ENCODE measurements at places on chromosomes 3 and 15.

GRCh38 chr3:5054098-5054497 lies 68.0 kb upstream of the ARL8B start:
- DNase-seq, result no peak

- no peak for DNase-seq
These were observed 21.1 kb upstream of the ABTB1 start for GRCh38 chr3:127651516-127652172.

DNA sequence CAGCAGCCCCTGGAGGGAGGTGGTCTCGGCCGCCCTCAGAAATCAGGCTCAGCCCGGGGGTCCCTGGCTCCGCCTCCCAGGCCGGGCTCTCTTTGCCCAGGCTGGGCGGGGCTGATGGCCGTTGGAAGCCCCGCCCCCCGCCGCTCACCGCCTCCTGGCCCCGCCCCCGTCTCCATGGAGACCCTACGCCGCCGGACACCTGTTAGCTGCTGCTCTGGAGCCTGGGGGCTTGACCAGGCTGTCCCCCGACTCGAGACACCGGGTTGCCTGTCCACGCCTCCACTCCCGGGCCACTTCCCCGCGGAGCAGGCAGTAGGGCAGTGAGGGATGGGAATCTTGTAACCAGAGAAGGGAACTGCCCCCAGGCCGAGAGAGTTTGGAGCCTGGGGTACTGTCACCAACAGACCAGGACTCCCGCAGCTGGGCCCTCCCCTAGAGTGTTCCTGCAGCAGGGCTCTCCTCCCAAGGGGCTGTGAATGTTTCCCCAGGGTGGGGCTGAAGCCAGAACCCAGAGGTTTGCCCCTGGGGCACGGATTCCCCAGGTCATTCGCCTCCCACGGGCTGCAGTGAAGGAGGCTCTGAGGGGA lies 27.8 kb upstream of the RPL32 start:
- DNase-seq, result no peak

DNA sequence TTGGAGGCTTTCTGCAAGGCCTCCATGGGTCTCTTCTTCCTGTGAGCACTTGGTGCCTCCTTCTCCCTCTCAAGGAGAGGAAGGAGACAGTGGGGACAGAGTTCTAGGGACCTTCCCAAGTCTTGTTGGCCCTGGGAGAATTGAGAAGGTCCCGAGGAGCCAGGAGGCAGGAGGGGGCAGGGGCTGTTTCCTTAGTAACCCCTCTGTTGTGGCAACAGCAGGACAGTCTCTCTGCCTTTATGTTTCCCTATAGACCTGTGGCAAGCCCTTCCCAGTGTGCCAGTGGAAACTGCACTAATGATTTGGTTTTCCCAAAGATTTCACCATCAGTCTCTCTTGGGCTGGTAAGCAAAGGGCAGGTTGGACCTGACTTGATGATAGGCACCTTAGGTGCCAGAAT lies 87.8 kb upstream of the GALNT15 start:
- no peak for DNase-seq

- DNase-seq, result no peak
These were observed 6.6 kb upstream of the CCNL1 start for GRCh38 chr3:157166561-157166960.

- DNase-seq, result no peak
These were observed 109.5 kb downstream of the RORA start for GRCh38 chr15:61119556-61119955.

- no peak for DNase-seq
These were observed 1.2 kb downstream of the ANXA2 start for GRCh38 chr15:60396560-60396957.

GRCh38 chr3:50807266-50807665 lies 132.5 kb downstream of the DOCK3 start:
- DNase-seq, result no peak

GRCh38 chr3:43213631-43214030 lies 72.7 kb upstream of the SNRK start:
- DNase-seq, result no peak

DNA sequence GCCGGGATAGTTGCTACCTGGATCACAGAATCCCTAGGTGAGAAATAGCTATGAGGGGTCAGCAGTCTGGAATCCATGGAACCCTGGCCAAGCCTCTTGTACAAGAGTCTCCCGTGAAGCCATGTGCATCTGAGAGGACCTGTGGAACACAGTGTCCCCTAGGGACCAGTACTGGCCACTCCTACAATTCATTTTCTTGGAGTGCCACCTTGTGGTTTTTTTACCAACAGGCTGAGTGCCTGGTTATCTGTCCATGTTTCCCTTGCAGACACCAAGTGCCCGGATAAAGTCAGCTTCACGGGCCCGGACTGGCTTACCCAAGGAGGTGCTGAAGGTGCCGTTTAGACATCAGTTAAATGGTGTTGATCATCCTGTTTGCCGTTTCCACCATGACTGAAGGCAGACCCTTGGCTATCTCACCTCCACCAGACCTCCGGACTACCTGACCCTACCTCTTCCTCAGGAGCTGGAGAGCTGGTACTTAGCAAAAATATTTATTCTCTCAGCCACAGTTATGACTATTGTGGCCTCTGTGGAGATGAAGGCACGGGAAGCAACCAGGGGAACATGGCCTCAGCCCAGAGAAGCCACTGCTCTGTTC lies 93.9 kb downstream of the RBPMS2 start:
- peak; percentile 75 for DNase-seq

DNA sequence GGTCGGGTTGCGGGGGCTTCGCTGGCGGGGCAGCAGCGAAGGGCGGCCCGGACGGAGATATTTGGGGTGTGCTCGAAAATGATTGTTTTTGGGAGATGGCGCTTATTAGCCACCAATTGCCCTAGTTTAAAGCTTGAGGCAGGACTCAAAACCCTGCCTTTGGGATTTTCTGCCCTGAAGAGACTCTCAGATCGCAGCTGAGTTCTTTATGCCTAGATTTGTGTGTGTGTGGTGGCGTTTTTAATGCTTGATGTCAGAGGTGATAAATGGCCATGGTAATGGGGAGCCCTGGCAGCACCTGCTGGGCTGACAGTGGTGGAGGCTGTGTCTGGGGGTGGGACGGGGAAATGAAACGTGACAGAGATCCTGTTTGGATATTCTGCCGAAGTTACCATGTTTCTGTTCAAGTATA lies 604 bp downstream of the KCTD6 start:
- DNase-seq, result no peak

DNA sequence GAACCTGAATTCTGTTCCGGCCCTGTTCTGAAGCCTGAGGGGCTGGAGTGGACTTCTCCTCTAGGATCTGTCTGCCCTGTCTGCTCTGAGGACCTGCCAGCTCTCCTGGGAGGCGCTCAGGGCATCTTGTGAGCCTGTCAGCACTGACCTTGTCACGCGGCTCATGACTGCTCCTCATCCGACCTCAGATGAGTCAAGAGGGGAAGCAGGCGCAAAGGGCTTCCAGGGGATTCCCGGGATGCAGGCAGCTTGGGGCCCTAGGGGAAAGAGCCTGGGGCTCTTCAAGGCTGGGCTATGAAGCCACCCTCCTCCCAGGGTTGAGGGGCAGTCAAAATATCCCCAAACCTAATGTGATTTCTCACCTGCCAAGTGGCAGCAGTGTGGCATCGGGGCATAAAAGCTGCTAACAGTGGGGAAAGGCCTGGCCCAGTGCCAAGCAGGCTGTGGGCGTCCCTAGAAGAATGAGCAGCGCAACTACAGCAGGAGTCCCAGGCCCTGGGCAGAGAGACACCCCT lies 27.6 kb upstream of the ANKDD1A start:
- peak; percentile 85 for DNase-seq

GRCh38 chr15:71444032-71444810 lies 328.9 kb downstream of the THSD4 start:
- no peak for DNase-seq

- peak; percentile 57 for DNase-seq
These were observed 496.0 kb upstream of the THBS1 start for GRCh38 chr15:39084674-39085530.

GRCh38 chr15:77251662-77252061 lies 168.2 kb downstream of the PEAK1 start:
- DNase-seq, result peak; percentile 39

- DNase-seq, result peak; percentile 57
These were observed 728.2 kb upstream of the NECTIN3 start for GRCh38 chr3:110343376-110343775.

- peak; percentile 38 for DNase-seq
These were observed 127.5 kb downstream of the BDH1 start for GRCh38 chr3:197428117-197428801.

- no peak for DNase-seq
These were observed 16.3 kb upstream of the TSPAN3 start for GRCh38 chr15:77087213-77087612.

DNA sequence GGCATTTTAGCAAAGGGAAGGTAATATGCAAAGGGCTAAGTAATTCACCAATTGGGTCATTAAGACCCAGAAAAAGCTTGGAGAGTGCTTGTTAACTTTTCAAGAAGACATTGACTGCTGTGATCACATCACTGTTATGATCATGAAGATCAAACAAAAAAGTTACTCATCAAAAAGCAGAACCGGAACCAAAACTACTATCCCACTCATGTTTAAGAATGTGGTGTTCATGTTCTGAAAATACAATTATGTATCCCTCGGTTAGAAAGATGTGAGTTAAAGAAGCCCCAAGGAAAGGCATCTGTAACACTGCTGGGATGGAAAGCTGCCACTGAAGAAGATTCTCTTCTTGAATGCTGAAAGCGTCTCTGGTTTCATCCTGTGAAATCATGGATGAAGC lies 32.6 kb downstream of the BBX start:
- no peak for DNase-seq

DNA sequence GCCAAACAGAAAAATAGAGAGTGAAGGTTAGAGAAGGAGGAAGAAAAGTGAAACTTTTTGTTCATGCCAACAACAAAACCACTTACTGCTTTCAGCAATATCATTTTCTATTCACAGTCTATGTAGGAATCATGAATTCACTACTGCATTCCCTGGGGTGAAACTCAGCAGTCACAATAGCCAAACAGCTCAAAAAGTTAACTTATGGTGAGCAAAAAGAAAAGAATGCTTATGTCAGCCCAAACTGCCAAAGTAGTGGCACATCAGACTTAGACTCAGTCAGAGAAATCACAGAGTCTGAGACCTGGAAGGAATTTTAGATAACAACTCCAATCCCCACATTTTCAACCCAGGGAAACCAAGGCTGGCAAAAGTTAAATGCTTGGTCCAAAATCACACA lies 238.7 kb upstream of the TMCO5A start:
- peak; percentile 10 for DNase-seq

- no peak for DNase-seq
These were observed 318.5 kb upstream of the ARPP21 start for GRCh38 chr3:35320646-35321407.

DNA sequence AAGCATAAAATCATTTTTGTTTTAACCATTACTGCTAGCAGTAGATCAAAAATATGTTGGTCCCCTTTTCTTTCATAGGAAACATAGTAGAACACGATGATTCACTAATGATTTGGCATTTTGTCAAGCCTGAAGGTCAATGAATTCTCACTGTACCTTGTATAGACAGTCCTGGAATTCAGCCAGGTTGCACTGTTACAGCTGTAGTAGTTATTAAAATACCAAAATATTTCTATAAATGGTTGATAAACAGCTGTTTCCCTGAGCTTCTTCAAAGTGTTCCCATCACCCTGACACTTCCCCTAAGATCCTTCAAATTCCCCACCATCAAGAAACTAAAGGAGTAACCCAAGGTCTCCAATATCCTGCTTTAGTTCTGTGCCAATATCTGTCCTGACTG lies 200.9 kb downstream of the ATP8B4 start:
- no peak for DNase-seq

GRCh38 chr3:30770387-30770786 lies 124.1 kb downstream of the GADL1 start:
- DNase-seq, result peak; percentile 85

DNA sequence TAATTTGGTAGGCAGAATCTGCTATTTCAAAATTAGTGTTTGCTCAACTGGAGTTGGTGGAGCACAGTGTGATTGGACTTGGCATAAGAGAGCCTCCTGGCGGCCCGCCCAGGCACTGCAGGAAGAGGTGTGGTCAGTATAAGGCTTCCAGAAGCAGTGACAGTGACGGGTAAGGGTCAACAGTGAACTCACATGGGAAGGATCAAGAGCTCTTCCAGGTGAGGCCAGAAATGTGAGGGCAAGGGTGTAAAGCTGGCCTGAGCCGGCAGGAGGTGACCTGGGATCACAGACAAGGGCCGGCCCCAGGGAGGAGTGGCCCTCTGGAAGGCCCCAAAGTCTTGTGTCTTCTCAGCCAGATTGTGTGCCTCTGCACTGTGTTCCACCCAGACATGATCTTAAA lies 93.2 kb upstream of the RNF7 start:
- DNase-seq, result peak; percentile 53

GRCh38 chr3:14481646-14482036 lies 58.5 kb downstream of the GRIP2 start:
- no peak for DNase-seq

GRCh38 chr3:49279376-49279775 lies 2.3 kb upstream of the C3orf62 start:
- peak; percentile 12 for DNase-seq

GRCh38 chr3:34504366-34504765 lies 705.9 kb downstream of the PDCD6IP start:
- no peak for DNase-seq

DNA sequence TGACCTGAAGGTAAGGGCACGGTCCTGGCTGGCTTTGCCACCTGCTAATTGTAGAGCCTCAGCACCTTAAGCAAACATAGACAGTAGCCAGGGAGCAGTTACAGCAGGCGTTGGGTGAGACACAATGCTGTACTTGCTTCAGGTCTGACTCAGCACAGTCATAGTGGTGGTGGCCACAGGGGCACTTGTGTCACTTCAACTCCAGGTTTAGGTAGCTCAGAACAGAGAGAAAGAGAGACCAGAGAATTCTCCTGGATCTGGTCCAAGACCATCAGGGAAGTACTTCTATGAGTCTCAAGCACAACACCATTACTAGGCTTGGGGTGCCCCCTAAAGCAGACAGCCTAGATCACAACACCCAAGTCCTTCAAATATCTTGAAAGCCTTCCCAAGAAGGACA lies 204.4 kb downstream of the OTOL1 start:
- no peak for DNase-seq

DNA sequence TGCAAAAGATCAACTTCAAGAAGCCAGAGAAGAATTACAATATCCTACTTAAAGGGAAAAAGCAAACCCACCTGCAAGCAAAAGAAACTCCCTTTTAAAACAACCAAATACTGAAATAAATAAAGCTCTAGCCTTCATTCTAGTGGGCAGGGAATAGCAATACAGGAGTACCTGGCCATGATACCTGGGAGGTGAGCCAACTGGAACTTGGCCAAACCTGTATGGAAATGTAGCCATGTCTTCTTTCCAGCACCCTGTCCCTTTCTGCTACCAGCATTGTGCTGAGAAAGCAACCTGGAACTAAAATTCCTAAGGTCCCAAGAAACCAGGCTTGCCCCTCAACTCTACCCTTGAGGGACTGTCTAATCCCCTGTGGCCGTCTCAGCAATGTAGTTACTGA lies 530.0 kb downstream of the EPHB1 start:
- DNase-seq, result no peak

DNA sequence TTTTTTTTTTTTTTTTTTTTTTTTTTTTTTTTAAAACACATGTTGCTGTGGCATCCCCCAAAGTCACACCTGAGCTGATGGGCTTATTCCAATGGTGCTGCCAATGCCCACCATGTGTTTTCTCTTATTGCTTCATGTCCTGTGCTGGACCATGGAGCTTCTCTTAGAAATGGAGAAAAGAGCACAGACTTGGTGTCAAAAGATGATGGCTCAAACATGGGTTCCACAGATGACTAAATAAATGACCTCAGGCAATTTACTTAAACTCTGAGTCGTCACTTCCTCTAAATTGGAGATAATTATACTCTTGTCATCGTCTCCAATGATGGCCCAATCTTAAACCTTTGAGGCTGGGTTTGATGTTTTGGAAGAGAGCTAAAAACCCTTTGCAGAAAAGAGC lies 28.1 kb downstream of the CHST2 start:
- DNase-seq, result no peak
